Left renal pelvis (tissue), 4 donors: ENCODE measurements at places on chromosomes 3 and 15.

GRCh38 chr3:193711166-193711485 is 118.1 kb downstream of the OPA1 start:
- DNase-seq, result no peak

DNA sequence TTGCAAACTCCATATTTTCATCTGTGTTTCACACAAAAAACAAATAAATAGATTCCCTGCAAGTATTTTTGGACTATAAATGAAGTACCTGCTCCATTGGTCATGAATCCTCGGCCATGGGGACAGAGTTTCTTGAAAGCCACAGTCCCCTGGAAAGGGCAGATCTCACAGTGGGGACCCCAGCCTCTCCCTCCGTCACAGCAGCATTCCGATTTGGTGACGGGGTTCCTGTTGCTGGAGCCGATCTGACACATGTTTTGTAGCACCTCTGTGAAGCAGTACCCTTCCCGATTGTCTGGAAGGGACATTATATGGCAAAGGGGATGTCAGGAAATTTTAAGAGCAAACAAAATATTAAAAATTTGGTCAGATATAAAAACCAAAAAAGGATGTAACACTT is 96.2 kb downstream of the DUT start:
- no peak for DNase-seq

GRCh38 chr3:38578081-38578475 is 71.4 kb downstream of the SCN5A start:
- DNase-seq, result no peak

- no peak for DNase-seq
These were observed 532.9 kb upstream of the IL12A start for GRCh38 chr3:159455741-159456181.

GRCh38 chr3:50470658-50471057 is 32.8 kb downstream of the CACNA2D2 start:
- no peak for DNase-seq

- DNase-seq, result no peak
These were observed 297.9 kb downstream of the RYR3 start for GRCh38 chr15:33608714-33609113.

DNA sequence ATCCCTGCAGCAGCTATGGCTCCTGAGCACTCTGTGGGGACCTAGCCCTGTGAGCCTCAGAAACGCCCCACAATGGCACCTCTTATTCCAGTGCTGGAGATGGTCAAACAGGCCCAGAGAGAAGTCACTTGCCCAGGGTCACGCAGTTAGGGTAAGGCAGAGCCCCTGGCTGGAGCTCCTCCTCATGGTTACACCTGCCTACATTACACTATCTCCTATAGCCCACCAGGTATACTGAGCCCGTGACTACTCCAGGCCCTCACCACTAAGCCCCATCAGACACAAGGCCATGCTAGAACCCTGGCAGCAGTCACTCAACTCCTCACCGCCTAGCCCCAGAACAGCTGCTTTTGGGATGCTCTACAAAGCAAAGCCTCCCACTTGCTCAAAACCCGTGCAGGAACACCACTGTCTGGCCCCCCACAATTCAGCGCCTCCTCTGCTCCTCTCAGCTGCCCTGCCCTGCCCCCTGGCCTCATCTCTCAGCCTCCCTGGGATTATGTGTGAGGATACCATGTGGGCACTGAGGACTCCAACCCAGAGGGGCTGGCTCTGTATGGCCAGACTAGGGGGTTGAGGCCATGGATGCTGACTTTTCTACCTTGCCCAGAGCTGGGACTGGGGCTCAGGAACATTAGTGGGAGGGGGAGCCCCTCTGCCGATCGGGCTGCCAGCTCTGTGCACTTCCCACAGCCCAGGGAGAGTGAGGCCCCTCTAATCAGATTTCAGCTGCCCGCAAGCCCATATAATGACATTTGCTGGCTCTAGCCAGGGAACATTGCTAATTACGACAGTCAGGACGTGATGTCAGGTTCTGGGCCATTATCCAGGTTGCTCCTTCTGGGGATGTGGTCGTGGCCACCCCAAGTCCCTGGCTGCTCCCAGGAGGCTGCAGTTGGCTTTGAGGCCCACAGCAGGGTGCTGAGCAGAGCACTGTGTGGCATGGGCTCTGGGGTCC is 4.0 kb downstream of the NT5DC2 start:
- no peak for DNase-seq

DNA sequence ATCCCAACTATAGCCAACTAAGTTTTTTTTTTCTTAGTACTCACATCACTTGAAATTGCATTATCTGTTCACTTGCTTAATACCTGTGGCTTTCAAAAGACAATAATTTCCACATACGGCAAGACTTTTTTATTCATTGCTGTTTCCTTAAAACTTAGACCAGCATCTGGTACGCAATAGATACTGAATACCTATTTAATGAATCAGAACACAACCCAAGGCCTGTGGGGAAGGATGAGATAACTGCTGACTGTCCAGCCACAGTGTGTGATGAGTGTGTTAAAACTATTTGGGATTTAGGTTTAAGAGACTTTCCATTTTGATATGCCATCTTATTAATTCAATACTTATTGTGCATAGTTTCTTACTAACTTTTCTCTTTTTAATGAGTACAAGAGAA is 988.7 kb downstream of the NTRK3 start:
- no peak for DNase-seq

- no peak for DNase-seq
These were observed 203.6 kb downstream of the AKAP13 start for GRCh38 chr15:85583923-85584390.

- no peak for DNase-seq
These were observed 98.4 kb upstream of the THBS1 start for GRCh38 chr15:39482459-39482858.

DNA sequence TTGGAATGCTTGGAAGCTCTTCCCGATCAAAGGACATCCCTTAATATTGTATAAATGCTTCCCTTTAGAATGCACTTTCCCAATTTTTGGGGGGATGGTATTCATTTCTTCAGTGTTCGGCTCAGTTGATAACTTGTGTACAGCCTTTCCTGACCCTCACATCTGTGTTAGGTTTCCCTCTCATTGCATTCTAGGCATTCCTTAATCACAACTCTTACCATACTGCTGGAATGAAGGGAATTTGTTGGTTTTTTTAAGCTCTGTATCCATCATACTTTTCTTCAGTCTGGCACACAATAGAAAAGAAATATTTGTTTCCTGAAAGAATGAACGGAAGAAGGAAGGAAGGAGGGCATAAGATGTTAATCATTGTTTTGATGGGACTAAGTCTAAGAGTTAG is 119.5 kb downstream of the CHST2 start:
- DNase-seq, result no peak
